ENCODE measurements at places on chromosomes 12 and 14. TPM values are rescaled to one million over a fixed set of nuclear protein-coding genes. Genes with fewer than 3 reads are reported as not detected.

DNA sequence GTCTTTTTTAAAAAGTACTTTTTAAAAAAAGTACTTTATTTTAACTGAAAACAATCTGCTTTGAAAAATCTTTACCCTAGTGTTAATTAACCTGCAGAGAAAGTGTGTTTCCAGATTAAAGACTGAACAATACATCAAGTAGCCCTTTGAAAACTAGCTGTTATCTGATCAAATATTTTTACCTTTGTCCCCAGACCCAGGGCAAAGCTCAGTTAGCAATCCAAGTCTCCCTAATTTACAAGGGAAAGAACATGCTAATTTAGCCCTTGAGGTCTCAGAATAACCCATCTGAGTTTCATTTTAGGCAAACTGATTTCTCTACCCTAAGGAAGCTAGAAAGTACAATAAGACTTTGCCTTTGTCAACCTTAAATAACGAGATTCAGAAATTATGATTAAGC lies 91.2 kb downstream of the PPM1H start:
- no peak for DNase-seq

- DNase-seq, result no peak
These were observed 31.7 kb downstream of the FUT8 start for GRCh38 chr14:65444230-65444629.

Gene HHIPL1
- total RNA-seq, result 2.6 TPM

Gene HOTAIR
- total RNA-seq, result not detected

Gene DTX1
- 27.5 TPM for total RNA-seq

Gene INHBE
- total RNA-seq, result not detected

Gene PHETA1
- 15.9 TPM for total RNA-seq
